ENCODE measurements at places on chromosomes 3 and 15.
A peak's percentile ranks its signal among the peaks of the same experiment; 100 is the strongest.

GRCh38 chr3:128160661-128161060 is 7.4 kb downstream of the EEFSEC start:
- no peak for DNase-seq

DNA sequence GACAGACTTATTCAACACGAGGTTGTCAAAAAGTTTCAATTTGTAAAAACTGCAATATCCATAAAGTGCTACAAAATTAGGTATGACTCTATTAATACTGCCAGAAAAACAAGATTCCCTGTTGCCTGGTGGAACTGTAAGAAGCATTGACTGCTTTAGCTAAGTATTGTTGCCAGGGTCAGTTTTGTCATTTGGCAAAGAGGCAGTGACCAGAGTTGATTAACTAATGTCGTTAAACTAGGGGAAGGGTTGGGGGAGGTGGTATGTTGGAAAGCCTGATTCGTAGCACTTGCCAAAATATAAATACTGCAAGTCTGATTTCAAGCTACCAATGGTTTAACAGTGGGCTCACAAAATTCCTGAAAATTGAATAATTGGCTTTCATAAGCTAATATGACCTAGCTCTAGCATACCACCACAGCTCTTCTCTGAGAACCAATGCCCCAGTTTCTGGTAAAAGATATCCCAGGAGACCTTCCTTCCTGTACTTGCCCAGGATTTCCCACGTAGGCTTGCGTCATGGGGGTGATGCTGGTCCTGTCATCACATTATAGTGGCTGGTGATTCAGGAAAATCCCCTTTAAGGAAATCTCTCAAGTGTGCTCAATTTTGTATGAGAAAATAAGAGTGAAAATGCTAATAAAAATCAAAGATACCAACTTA is 266.4 kb upstream of the TBC1D5 start:
- no peak for DNase-seq

- no peak for DNase-seq
Measured at GRCh38 chr3:195522254-195523023, 20.7 kb downstream of the PPP1R2 start.

DNA sequence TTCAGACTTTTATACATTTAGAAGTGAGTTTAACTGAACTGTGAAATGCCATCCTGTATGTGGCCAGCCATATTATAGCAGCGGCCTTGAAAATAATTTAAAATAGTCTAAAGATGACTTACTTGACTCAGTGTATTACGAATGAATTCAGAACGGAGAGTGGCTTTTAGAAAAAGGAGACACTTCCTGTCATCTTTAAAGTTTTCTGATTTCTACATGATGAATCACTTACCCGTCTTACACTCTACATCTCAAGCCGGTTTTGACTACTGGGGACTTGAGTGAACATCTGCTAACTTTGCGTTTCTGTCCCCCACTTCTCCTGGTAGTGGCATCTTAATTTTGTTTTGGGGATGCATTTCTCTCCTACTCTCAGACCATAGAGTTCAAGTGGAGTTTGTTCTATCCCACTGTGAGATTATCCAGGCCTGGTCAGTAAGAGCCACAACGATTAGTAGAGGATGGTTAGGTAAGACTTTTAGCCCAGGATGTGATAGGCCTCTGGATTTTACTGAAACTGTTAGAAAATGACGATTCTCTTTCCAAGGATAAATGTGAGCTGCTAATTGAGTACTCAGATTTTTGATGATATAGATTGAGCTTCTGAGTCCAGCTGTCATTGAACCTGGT is 175.4 kb upstream of the CADPS start:
- DNase-seq, result no peak

DNA sequence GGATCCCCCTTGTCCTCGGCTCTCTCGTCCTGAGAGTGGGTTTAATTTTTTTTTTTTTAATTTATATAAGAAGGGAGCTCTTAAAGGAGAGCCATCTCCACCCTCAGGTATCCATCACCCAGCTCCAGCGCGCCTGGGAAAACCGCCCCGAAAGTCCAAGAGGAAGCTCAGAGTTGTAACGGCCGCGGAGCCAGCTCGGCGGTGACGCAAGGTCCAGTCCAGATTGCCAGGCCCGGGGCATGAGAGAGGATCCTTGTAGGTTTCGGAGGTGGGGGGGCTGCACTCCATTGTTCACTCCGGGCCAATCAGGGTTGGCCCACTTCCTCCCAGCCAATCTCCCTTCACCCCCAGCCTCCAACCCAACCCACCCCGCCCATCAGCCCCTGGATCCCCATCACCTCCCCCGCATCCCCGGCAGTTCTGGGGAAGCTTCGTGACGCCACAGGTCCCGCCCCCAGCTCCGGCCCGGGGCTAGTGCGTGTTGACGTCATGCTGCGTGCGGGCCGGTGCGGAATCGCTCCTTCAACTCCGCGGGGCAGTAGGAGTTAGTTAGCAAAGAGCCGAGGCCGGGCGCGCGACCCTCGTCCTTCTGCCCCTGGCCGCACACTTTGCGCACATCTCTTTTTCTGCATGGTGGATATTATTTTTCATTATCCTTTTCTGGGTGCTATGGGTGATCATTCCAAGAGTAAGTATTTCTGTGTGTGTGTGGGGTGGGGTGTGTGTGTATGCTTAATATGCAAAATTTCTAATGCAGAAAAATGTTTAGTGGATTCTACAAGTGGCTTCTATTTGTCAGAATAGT is at the start of gene ISL2:
ISL2 (plus strand) TSS at position 520 of the 805 bp plus-strand sequence; CDS start at position 631, 111 bp downstream.
- peak; percentile 54 for DNase-seq

- DNase-seq, result no peak
Measured at GRCh38 chr3:135491491-135492205, 473.9 kb upstream of the PPP2R3A start.

DNA sequence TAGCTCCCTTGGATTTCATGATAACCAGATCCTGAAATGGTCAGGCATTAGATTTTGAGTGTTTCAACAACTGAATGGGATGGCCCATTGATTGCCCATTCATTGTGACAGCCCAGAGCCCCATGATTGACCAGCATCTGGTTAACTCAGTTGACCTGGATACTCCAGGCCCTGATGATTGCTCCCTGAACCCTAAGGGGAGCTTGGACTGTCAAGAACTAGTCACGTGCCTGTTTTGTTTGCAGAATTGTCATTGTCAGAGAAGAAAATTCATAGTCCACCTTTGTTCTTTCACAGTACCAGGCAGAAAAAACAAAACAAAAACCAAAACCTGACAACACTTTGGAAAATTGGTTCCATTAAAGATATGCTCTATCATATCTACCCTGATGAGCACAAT is 241.3 kb upstream of the ONECUT1 start:
- DNase-seq, result no peak

DNA sequence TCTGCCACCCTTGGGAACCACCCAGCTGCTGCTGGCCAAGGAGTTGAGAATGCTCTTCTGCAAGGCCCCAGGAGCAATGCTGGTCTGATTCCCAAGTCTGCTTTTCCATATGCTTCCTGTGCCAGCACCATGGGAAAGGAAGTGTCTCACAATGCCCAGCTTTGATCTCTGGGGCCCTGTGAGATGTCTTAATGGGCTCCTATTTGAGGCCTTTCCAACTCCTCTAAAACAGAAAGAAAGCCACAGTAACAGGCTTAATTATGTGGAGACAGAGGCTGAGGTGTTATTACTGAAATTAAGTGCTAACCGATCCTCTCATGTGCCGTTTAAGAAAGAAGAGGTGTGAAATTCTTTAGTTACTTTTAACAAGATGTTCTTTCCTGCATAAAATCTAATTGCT is 4.5 kb downstream of the EOGT start:
- no peak for DNase-seq

GRCh38 chr3:176968631-176969030 is 228.7 kb downstream of the TBL1XR1 start:
- no peak for DNase-seq

DNA sequence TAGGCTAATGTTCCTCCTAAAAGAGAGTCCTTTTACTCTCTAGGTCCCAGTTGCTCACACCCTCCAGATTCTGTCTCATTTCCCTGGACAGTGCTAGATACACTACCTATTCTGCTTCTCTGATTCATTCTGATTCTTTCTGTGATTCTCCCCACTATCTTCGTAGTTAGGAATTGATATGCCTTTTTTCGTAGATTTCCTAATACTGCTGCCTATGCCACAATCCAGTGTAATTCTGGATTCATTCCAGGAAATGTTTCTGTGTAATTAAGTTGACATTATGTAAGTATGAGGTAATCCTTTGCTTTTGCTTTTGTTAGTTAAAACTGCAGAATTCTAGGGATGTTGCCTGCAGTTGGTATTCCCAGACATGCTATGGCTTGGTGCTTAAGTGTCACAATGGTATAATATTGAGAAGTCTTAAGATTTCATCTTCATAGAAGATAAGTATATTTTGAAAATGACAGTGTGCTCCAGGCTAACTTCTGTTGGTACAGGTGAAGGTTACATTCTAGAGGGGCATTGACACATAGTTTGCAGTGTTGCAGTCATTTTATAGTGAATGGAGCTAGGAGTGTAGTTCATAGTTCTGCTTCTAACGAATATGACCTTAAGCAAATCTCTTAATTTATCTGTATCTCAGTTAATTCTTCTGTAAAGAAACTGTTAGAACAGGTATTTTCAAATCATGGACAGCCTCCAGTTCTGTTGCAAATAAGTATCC is 54.3 kb downstream of the RIOX2 start:
- DNase-seq, result no peak

GRCh38 chr15:71575474-71576045 is 234.8 kb upstream of the NR2E3 start:
- DNase-seq, result no peak
